ENCODE measurements at places on chromosomes 4 and X.

DNA sequence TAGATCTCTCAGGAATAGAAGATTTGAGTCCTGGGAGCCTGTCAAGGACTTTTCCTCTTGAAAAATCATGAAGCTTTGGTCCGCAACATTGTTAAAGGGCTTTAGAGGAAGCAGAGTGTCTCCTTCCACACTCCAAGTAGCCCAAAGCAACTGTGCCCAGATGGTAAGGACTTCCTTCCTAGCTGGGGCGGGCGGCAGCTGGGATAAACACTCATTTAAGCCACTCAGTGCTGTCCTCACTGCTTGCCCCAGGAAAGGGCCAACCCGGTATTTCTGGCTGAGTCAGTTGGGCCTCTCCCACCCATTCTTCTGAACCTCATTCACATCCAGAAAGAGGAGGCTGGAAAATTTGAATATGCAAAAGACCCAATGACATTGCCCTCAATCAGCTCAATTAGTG, 144.3 kb downstream of the CHIC2 start:
- DNase-seq: no peak

DNA sequence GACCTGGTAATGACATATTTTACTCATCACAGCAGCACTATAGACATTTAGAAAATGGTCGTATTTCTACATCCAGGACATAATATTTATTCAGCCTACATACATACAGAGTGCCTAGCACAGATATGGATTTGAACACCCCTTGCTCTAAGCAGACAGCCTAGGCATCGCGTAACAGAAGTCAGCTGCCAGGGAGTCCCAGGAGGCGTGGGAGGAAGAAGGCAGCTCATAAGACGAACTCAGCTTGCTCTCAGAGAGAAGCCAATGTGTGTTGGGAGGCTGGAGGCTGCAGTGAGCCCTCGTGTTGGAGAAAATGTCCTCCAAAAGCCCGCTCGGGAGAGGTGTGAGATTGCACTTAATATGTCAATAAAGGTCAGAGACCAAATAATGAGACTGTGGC, 131.6 kb downstream of the BCOR start:
- DNase-seq: no peak

- no peak for DNase-seq
Measured at GRCh38 chr4:162684998-162685397, 481.7 kb downstream of the NAF1 start.

- no peak for DNase-seq
Measured at GRCh38 chr4:80462621-80463091, 127.1 kb downstream of the CFAP299 start.

DNA sequence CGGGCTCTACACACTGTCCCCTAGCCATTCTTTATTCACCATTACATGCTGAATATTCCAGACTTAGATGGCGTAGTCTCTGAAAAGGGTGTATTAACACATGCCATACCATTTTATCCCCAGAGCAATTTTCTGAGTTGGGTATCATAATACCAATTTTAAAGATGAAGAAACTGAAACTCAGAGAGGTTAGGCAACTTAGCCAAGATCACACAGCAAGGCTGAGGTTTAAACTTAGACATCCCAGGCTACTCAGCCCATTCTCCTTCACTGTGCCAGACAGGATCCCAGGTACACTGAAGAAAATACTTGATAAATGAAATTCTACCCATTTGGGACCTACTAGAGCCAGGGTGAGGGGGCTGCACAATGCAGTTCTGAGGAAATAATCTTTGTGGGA, 67.4 kb upstream of the ARHGAP36 start:
- DNase-seq: no peak
